Esophagus squamous epithelium (tissue), 5 donors: ENCODE measurements at places on chromosomes 7 and 10.
A peak's percentile ranks its signal among the peaks of the same experiment; 100 is the strongest.

GRCh38 chr10:102300278-102300843, 55.0 kb downstream of the GBF1 start:
- DNase-seq: no peak

DNA sequence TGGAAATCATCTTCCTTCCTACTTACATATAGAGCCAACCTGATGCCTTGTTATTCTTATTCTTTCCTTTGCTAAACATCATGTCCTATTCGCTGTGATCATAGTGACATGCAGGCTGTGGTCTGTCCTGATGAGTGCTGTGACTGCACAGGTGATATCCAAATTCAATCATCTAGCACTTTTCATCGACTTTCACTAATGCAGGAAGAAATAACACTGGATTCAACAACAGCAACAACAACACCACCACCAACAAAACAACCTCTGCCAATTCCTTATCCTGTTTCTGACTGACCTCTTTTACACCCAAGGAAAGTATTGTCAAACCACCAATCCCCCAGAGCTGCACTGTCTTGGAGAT, 203.2 kb upstream of the PHYHIPL start:
- DNase-seq: no peak

DNA sequence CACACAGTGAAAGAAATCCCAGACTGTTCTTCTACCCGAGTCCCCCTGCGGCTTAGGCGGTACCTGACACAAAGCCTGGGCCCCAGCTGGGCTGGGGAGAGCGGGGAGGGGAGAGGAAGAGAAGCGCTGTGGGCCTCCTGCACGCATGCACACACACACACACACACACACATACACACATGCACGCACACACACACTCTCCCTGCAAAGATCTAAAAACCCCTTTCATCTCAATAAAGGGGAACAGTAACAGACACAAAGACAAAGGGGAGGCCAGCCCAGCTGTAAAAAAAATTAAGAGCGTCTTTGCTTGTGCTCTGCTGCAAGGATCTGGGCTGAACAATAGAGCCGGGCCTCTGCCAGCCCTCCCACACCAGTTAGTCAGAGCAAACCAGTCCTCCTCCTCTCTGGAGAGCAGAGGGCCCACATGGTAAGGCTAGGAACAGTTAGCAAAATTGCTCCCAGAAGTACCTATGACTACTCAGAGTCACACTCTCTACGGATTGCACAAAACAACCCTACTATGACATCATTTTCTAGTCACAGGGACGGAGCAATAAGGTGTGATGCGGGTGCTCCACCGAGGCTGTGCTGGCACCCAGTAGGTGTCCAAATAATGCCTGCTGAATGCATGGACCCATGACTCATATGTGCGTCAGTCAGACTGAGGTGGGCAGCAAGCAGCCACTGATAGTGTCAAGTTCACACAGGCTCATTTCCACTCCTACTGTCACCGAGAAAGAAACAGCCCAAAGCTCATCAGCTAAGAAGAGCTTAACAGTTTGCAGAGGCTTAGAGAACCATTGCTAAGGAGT, 9.2 kb downstream of the ITPRIP start:
- no peak for DNase-seq

DNA sequence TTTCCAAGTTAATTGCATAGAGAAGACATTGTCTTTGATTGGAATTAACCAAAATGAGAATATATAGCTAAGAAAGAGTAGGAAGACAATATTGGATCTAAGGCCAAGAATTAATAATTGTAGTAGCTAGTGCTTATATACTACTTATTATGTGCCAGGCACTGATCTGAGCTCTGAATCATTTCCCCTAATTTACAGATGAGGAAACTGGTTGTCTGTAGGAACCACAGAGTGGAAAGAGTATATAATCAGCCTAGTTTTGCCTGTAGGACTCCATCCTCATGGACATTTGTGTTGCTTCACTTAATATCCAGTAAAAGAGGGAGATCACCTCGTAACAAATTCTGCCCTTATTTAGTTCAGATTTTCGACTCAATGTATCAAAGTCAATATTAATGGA, 127.9 kb downstream of the ARID5B start:
- no peak for DNase-seq

DNA sequence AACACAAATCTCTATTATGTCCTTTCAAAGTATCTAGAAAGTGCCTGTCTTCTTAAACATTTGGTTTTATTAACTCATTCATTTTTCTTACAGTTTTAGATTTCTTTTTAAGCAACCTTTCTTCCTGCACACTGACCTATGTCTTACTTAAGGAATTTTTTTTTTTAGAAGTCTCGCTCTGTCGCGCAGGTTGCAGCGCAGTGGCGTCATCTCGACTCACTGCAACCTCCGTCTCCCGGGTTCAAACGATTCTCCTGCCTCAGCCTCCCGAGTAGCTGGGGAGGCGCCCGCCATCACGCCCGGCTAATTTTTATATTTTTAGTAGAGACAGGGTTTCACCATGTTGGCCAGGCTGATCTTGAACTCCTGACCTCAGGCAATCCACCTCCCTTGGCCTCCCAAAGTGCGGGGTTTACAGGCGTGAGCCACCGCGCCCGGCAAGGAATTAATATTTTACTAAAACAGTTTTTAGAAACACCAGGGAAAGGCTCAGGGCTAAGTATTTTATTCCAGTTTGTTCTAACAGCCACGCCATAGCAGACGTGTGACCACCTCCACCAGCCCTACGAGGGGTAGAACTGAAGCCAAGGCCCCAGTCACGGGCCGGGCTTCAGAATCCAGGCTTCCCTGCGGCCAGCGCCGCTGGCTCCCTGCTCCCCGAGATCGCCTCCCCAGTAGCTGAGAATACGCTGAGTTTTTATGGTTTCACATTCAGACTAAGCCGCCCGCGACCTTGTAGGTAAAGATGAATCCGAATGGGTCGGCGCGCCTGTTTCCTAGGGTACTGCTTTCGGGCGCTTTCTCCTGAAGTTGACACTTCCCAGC, 941 bp upstream of the LUC7L2 start:
- peak; percentile 56 for DNase-seq

DNA sequence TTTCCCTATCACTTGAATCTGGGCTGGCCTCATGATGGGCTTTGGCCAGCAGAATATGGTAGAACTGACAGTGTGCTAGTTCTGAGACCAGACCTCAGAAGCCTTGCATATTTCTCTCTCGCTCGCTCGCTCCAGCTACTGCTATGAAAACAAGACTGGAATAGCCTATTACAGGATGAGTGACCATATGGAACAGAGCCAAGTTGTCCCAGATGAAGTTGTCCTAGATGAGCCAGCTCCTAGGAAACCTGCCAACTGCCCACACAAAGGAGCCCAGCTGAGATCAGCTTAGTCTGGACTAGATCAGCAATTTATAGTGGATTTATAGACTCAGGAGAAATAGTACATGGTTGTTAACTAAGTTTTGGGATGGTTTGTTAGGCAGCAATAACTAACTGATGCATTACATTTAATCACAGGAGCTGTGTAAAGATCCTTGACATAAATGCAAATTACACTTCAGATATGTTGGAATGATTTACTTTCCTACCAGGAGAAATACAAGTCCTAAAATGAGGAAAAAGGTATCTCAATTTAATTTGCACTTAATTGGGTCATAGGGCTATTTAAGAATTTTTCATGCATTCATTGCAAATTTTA, 6.8 kb upstream of the HECW1 start:
- DNase-seq: no peak

DNA sequence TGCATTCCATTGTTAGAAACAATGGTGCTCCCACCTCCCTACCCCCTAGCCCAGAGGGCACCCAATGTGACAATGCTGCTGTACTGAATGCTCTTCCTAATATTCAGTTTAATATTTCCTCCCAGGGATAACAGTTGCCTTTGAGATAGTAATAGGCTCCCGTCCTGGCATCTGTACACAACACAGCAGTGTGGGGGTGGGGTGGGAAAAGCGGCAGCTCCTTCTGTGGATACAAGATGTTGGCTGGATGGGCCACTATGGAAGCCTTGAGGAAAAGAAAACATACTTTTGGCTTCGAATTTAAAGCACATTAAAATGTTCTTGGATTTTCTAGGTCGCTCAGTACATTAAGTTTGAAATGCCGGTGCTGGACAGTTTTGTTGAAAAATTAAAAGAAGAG, 9.2 kb upstream of the ZNF22 start:
- DNase-seq: no peak

GRCh38 chr10:8485032-8485431, 430.5 kb downstream of the GATA3 start:
- DNase-seq: no peak

DNA sequence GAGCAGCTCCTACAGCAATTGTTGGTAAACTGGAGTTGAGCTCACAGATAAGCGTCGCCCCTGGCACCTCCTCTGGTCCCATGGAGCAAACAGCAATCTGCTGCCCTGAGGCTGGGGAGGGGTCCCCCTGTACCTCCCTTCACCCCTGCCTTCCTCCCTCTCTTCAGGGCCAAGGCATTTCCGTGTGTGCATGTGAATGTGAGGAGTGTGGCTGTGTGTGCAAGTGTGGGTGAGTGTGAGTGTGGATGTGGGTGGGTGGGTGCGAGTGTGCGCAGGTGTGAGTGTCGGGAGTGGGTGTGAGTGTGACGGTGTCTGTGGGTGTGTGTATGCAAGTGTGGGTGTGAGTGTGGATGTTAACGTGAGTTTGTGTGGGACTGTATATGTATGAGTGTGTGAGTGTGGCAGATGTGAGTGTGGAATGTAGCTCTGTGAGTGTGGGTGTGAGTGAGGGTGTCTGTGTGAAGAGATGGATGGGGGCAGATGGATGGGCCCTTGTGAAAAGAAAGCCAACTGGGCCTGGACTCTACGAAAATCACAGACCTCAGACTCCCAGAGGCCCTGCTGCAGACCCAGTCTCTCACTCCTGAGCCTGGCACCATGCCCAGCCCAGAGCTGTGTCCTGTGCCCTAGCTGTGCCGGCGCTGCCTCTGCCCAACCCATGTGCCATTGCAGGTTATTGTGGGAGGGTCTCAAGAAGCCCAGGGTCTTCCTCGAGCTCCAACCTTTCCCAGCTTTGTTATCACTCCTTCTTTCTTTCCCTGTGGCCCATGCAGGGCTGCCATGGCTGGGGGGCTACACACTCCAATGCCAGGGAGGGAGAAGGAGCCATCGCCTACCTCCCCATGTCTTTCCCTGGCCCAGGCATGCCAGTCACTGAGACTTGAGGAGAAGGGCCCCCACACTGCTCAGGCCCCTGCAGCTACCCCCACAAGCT, 73.9 kb downstream of the GRID1 start:
- DNase-seq: no peak

- DNase-seq: no peak
Measured at GRCh38 chr7:51233374-51233773, 83.2 kb downstream of the COBL start.

- no peak for DNase-seq
Measured at GRCh38 chr7:44275957-44276570, 49.3 kb downstream of the CAMK2B start.

GRCh38 chr7:4841007-4841784, 20.6 kb downstream of the PAPOLB start:
- DNase-seq: no peak

DNA sequence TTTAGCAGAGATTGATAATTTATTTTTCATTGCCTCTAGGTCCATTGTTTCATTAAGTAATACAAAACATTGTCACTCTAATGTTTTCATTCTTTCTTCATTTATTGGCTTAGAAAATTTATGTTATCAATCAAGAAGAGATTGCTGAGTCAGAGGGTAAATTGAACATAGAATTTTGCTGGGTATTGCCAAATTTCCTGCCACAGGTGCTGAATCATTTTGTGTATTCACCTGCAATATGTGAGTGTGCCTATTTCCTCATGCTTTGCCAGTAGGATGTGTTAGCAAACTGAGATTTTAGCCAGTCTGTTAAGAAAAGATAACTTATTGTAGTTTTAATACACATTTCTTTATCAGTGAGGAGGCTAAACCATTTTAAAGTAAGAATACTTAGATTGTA, 38.0 kb downstream of the MARCHF5 start:
- DNase-seq: no peak

DNA sequence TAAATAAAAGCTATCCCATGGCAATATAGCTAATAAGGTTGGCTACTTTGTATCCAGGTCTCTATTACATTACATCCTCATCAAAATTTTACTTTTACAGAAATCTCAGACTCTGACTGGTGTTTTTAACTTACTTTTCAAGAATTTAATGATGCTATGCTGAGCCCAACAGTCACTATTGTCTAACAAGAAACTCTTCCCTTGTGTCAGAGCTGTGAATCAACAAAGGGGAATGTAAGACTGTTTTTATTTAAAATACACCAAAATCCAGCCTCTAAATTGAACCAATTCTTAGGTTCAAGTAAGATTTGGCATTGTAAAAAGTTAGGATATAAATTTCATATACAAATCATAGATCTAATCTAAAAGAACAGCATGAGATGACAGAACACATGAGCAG, 7.0 kb downstream of the RTKN2 start:
- DNase-seq: no peak

DNA sequence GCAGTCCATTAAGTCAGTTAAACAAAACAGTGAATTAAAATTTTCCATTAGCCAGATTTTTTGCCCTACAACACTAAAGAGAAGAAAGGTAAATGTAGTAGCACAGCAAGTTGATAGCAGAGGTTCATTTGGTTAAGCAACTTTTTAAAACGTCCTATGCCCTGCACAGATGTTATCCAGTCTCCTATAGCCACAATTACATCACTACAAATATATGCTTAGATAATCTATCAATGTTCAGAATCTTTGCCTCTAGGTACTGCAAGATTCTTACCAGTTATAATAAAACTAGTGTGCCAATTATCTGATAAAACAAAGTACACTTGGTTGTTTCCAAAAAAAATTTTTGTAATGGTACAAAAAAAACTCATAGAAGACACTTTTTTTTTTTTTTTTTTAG, 175.5 kb upstream of the MYO3A start:
- DNase-seq: no peak

GRCh38 chr10:111131168-111131799, 54.5 kb downstream of the ADRA2A start:
- no peak for DNase-seq

GRCh38 chr10:114350751-114351150, 53.6 kb downstream of the AFAP1L2 start:
- DNase-seq: no peak

- DNase-seq: no peak
Measured at GRCh38 chr10:33129996-33130386, 172.0 kb upstream of the ITGB1 start.

DNA sequence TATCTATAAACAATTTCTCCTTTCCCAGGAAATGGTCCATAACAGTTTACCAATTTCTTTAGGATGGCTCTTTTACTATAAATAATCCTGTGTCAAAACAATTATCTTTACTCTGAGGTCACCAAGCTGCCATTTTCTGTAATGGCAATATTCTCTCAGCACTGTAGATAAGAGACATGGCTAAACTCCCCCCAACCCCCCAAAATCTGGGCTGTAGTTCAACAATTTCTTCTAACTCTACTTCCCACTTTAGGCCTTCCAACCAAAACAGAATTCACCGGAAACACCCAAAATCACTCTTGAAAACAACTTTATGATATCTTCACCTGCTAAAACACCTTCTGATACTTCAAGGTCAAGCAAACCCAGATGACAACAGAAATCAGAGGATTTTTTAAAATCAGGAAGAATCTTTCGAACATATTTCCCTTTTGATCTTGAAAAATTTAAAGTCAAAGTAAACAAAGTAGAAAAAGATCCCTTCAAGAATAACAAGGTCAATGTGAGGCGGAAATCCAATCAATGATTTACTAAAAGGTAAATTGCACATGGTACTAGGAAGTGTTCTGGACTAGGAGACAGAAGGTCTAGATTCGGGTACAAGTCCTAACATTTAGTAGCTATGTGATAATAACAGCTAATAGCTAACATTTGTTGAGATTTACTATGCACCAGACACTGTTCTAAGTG, 176.8 kb downstream of the CPEB3 start:
- no peak for DNase-seq
